Gastrocnemius medialis (tissue), 4 donors: ENCODE measurements at places on chromosomes 12 and 14.

DNA sequence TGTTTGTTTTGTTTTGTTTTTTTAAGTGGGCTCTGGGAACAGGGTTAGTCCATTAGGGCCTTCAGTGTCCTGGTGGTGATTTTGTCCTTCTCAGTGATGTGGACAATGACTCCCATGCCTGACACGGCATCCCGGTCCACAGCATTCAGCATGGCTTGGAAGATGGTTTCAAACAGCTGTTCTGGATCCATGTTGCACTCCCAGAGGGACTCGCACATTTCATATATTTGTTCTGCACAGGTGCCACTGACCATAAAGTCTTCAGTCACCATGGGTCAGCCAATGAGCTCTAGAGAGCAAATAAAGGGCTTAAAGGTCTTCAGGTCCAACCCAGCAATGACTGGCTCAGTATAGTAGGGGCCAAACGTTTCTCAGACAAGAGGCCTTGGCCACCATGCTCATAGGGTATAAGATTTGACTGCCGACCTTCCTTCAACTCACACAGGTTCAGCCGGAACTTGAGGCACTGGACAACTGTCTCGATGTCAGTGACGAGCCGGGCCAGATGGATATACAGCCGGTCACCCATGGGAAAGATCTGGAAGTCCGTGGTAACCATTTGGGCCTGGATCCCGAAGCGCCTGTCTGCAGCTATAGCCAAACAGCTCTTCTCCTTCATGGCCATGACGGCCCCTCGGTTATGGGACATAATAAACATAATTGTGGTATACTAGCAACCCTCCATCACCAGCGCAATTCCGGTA, 18.0 kb downstream of the OR10P1 start:
- DNase-seq: no peak

DNA sequence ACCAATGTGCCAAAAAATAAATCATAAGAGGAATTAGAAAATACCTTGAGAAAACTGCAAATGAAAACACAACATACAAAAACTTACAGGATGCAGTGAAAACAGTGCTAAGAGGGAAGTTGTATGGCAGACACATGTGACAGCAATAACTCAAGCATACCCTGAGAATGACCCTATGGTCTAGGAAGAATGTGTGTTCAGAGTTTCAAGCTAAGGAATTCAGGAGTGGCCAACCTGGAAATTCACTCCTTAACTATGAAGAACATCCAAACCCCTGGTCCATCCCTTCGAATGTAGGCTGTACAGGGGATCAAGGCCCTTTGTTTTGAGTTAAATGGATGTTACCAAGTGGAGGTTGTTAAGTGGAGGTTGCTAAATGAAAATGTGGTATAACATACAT, 16.7 kb upstream of the TTC9 start:
- no peak for DNase-seq

DNA sequence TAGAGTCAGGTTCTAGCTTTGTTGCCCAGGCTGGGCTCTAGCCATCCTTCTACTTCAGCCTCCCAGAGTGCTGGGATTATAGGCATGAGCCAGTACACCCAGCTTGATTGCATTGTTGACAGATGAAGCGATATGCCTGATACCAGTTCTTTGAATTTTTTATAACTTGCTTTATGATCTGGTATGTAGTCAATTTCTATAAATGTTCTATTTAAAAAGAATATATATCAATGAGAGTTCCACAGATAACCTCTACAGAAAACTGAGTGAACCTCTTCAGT, 99.8 kb downstream of the DIP2B start:
- no peak for DNase-seq

DNA sequence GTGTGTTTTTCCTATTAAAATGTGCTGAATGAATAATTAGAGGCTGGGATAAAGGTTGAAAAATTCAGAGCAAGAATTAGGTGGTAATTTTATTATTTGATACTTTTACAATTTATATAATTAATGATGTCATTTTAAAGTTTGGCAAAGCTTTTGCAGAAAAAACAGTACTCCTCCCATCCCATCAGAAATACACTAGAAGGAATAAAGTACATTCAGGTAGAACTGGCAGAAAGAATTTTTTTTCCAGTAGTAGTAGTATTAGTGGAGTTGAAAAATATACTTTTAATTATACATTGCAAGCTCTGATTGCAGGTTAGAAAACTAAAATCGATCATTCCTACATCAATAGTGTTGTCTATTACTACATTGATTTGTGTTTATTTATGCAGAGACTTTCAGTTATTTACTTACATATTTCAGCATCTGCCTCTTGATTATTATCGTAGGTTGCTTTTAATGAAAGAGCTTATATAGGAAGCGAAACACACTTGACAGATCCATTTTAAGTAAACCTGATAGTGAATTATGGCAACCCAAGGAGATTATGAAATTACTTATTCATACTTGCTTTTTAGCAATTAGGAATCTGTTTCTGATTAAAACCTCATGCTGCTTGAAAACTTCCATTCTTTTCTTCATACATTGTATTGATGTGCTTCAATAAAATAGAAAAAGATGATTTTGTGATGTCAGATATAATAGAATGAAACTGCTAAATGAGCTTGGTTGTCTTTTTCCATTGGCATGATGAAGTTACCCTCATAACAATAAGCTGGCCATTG, 10.1 kb downstream of the FOXG1 start:
- no peak for DNase-seq

GRCh38 chr14:64468451-64468850, 3.2 kb downstream of the AKAP5 start:
- no peak for DNase-seq

- no peak for DNase-seq
Observed at GRCh38 chr12:104459368-104459909, 2.7 kb downstream of the CHST11 start.

DNA sequence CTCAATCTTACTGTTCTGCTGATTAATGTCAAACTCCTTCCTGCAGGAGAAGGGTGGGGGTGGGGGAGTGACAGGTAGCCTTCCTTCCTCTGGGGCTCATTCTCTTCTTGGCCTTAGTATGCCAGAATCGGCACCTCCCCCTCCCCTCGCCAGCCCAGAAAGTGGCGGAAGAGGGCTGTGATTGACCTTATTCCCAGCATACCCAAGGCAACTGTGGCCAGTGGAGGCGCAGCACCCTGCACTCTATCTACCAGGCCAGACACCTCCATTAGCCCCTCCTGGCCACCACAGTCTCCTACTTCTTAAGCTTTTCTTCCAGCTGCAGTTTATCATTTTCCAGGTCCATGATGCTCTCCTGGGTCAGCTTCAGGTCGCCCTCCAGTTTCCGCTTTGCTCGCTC, 15.5 kb downstream of the MYH6 start:
- no peak for DNase-seq

GRCh38 chr14:29734732-29735131, 192.9 kb downstream of the PRKD1 start:
- DNase-seq: no peak

DNA sequence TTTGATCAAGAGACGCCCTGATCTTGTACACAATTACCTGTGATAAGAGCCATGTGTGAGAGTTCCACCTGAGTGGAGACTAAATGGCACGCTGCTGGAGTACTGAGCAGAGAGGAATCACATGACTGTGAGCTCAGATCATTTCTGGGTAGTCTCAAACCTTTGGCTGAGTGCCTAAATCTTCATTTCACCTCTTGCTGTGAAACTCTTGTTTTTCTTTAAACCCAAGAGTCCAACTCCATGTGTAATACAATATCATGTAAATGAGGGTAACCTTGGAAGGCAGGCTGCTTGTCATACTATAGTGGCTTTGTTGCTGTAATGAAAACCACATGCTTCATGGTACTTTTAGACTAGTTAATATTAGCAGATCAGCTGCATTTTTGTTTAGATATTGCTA, 156.9 kb downstream of the CAND1 start:
- DNase-seq: no peak

- no peak for DNase-seq
Observed at GRCh38 chr12:124440841-124441381, 126.5 kb downstream of the NCOR2 start.

DNA sequence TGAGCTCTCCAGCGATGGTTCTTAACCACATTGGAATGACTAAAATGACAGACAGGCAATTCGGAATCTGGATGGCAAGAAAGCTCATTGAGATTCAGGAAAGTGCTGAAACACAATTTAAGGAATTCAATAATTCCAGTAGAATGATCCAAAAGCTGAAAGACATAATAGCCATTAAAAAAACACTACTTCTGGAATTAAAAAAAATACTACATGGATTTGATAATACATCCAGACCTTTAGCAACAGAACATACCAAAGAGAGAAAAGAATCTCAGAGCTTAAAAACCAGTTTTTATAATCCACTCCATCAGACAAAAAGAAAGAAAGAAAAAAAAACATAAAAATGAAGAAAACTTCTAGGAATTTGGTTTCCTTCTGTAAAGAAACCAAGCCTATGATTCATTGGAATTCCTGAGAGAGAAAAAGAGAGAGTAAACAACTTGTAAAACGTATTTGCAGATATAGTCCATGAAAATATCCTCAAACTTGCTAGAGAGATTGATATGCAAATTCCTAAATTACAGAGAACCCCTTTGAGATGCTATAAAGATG, 52.8 kb downstream of the SLCO1B1 start:
- DNase-seq: no peak

- DNase-seq: no peak
Observed at GRCh38 chr14:35821564-35822411, 4.3 kb upstream of the BRMS1L start.

DNA sequence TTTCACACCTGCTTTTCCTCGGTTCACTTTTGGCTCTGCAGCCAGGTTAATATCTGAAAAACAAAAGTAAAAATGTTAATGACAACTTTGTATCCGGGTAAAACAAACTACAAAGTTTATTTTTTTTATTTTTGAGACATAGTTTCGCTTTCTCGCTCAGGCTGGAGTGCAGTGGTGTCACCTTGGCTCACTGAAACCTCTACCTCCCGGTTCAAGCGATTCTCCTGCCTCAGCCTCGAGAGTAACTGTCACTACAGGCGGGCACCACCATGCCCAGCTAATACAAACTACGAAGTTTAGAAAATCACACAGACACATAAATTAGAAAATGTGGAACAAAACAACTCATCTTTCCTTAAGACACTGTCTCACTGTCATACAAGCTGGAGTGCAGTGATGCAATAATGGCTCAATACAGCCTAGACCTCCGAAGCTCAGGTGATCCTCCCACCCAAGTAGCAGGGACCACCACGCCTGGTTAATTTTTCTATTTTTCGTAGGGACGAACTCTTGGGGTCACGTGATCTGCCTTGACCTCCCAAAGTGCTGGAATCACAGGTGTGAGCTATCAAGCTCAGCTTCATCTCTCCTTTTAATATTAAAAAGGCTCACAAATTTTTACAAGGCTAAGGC, 38.1 kb downstream of the HNRNPC start:
- DNase-seq: no peak

DNA sequence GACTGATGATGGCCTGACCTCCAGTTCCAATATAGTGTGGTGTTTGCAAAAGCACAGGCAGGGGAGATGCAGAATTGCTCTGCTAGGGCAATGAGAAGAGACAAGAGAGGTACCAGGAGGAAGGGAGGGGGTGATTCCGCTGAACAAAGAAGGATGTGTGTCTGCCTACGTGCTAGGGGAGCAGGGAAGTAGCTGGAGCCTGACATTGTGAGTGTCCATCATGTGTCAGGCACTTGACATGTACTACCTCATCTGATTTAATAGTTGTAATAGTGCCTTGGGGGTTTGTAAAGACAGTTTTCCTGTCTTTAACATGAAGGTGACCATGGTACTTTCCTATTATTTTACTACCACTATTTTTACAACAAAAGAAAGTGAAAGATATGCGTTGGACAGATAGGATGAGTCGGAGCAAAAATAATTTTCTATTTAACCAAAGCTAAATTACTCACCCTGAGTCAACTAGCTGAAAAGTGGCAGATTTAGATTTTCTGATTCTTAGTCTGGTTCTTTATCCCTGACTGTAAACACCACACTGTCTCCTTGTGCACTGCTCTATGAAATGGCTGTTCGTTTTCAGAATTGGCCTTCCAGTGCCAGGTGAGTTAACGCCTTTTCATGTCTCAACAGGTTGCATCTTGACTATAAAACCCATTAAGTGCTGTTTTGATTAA, 33.7 kb upstream of the TEAD4 start:
- no peak for DNase-seq

DNA sequence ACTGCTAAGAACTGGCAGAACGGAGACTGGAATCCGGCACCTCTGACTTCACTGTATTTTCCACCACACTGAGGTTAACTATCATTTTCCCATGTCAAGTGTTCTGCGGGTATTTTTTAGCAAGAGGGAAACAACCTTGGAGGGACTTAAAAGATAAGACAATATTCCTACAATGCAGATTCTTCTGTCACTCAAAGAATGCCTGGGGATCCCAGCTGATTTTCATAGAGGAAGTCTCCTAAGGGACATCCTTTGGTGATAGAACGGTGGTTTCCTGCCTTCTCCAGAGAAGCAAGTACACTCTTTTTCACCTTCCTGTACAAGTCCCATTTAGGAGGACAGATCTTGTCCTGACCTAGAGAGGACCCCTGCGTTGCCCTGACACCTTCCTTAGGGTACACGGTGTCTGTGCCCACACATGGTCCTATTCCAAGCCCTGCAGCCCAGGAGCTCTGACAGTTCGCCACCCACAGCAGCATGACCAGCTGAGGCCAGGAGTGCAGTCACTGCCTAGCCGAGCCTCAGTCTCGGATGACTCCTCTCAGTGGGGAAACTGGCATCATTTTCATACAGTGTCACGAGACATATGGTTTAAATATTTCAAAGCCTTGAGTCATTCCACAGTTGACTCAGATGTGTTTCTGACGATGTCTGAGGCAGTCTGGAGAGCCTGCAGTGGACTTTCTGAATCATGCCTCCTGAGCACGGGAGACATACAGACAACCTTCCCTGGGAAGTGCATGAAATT, 181.3 kb upstream of the FKBP4 start:
- no peak for DNase-seq

DNA sequence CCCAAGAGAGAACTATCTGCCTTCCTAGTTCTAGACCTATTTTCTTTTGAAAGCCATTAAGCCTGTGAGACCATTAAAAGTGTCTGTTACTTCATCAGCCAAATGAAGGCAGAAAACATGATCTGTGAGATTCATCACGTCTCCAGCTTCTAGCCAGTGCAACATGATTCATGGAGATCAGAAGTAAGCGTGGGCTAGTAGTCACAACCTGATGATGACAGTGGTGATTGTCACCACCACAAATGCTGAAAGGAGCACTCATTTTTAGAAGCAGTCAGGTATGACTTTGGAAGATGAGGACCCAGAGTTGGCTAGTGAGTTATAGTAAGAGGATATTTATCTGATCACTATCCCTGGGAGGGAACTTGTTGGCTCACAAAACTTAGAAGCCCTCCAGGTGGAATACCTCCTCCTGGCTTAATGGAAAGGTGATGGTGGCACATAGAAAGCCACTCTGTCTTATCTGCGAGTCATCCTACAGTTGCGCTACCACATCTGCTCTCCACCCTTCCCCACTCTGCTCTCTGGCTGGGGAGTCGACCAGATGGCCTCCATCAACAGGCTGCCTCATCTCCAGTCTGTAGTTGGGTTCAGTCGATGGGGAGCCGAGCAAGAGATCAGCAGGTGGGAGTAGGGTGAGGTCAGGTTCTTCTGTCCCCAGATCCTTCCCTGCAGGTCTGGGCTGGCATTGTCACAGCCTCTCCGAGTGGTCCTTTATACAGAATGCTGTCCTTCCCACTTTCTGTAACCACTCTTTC, 317.6 kb upstream of the FKBP4 start:
- no peak for DNase-seq
